ENCODE measurements at places on chromosomes 3 and 15.

- DNase-seq = no peak
Measured at GRCh38 chr3:149368201-149368673, 9.2 kb downstream of the TM4SF1 start.

DNA sequence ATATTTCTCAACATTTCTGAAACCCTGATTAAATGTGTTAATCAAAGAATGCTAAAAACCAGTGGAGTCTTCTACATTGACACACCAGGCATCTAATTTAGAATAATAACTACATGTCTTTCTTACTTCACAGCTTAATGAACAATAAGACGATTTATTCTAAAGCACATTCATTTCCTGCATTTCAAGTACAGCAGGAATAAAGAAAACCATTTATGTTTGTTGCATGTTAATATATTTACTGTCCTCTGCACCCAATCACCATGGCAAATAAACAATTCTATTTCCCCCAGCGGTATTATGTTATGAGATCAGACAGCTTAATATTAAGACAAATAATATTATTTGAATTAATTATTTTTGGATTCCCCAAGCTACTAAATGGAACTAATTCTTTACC is 1336.3 kb upstream of the CADM2 start:
- DNase-seq = no peak

GRCh38 chr3:131328721-131329120 is 52.9 kb upstream of the NUDT16 start:
- DNase-seq = no peak

DNA sequence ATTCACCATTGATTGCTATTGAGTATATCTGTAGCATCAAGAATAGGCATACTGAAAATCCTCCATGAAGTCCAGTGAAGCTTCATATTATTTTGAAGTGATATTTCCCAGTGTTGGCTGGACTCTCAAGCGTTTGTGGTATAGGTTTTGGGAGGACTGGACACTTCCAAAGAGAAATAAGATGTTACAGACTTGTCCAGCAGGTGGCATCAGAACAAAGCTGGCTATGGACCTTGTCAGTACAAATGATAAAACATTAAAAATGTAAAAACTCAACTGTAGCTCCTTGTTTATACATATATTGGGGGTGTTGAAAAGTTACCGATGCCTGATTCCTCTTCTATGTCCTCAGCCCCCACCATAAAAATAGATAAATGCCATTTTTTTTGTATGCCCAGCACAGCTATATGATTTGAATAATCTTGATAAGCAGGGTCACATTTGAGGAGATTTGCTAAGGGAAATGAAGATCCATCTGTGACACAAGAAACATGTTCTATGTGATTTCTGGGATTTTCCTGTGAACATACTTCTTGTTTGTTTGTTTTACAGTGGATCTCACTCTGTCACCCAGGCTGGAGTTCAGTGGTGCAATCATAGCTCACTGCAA is 54.5 kb upstream of the GOLGA6B start:
- DNase-seq = peak; percentile 7

DNA sequence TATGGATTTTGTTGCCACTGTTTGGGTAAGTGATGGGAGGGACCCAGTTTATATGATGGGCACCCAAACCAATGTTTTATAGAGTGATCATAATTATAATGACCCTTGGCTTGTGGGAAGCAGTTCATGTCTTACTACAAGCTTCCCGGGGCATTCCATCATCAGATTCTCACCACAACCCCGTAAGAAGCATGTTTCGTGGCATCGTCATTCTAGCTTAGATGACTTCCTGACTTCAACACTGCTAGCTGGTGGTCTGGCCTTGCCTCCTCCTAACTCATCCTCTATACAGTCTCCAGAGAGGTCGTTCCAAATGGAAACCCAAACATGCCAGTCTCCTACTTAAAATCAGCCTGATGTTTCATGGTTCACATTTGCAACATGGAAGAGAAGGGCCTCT is 226.9 kb downstream of the ADAMTS9 start:
- peak; percentile 74 for DNase-seq

DNA sequence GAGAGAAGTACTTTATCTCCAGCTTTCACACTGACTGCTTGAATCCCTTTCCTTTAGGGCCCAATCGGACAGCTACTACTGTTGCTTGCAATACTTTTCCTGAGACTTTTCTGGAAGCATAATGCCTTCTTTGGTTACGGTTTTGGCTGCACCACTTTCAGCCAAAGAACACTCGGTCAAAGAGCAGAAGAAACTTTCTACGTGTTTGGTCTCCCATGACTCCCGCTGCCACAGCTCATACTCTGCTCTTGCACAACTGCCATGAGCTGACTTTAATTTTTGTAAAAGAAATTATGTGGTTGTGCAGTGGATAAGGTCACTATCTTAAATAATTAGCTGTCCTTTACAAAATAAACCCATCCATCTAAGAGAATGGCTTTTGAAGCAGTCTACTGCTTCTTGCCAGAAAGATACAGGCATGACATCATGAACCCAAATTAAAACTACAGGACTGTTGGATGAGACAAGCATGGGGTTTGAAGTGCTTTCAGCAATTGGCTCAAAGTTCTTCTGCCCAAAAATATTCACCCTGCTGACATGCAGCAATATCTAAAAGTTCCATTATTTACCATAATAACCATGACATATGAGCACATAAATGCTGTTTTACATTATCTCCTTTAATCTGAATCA is 42.0 kb downstream of the PROS1 start:
- no peak for DNase-seq

GRCh38 chr3:159236321-159236720 is 434.5 kb downstream of the MFSD1 start:
- DNase-seq = peak; percentile 26

DNA sequence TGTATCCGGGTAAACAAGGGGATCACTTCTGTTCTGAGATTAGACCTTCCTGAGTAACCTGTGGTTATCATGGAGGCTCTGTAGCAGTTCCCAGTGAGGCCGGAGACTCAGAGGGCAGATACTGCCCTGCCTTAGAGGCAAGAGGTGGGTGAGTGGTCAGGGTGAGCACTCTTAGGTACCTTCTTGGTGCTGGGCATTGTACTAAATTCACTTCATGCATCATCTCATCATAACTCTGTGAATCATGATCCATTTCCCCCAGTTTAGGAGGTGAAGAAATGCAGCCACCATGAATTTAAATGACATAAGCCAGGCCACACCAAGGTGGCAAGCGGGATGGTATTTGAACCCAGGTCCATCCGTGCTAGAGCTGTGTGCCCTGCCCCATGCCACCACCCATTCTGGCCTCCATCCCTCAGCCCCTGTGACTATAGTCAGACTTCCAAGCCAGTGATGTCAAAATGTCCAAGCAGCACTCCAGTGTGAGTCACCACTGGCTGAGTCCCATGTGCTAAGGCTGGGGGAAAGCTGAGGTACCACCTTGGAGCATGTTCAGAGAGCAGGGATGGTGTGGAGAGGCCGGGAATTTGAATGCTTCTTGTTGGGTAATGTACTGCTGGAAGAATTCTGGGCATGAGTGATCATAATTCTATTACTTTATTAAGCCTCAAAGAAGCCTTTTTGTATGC is 88.8 kb downstream of the EPHB1 start:
- DNase-seq = no peak

GRCh38 chr3:127349501-127350171 is 61.8 kb upstream of the PRR20G start:
- DNase-seq = no peak

DNA sequence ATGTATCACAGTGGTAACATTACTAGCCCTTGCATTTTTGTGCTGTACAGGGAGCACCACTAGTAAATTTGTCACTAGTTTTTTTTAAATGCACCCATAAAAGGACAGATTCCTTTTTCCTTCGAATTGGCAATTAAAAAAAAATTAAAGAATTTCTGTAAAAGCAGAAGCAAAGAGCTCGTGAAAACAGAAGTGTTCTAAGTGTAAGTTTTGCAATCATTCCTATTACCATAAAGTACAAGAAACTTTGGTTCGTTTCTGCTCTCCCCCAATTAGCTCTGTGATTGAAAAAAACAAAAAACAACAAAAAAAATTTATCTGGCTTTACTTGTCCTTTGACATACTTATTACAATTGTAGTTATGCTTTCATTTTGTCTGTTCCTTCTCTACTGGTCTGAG is 5.3 kb downstream of the SERP1 start:
- no peak for DNase-seq

GRCh38 chr3:43153216-43154083 is 47.6 kb upstream of the POMGNT2 start:
- peak; percentile 21 for DNase-seq

DNA sequence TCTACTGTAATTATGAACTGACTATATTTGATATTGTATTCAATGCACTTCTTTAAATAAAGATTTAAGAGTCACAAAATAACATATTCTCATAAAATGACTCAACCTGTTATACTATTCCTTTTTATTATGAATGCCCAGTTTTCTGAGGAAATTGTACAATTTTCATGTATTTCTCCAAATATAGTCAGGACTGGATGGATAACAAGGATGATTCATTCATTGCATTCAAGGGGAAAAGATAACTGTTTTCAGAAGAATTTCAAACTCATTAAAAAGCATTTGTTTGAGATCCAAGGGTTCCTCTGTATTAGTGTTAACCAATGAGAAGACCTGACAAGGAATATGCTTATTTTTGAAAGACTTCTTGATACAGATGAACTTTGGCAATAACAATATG is 163.7 kb downstream of the MEIS2 start:
- DNase-seq = peak; percentile 26

DNA sequence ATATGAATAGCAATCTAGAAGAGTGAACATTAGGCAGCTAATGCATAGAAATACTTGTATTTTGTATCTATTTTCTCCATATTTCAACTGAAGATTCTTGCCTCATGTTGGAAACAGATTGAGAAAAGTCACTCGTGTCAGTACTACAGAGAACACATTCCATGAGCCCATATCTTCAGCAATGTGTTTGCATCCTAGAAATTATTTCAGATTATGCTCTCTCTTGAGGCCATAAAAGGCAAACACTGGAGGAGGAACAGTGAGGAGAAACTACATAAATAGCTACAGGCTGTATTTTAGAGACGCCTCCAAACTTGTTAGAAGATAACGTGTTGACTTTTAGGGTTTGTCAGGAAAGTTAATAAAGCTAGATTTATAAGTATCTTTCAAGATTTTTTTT is 906.9 kb downstream of the FHIT start:
- no peak for DNase-seq

GRCh38 chr15:70708839-70709238 is 54.5 kb downstream of the UACA start:
- no peak for DNase-seq

DNA sequence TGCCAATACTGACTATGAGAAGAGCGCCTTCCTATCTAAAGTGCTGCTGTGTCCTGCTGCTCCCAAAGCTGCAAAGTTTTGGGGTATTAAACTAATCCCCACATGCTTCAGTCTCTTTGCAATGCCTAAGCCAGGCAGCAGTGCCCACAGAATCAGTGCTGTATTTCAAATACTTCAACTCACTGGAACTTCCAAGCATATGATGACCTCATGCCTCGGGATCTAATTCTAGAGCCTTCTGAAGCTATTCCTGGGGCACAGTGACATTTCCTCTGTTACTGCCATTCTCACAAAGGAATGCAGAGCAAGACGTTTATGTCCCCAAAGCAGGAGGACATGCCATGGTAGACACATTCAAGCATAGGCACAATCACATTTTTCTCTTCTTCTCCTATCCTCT is 78.5 kb downstream of the CD200 start:
- no peak for DNase-seq

DNA sequence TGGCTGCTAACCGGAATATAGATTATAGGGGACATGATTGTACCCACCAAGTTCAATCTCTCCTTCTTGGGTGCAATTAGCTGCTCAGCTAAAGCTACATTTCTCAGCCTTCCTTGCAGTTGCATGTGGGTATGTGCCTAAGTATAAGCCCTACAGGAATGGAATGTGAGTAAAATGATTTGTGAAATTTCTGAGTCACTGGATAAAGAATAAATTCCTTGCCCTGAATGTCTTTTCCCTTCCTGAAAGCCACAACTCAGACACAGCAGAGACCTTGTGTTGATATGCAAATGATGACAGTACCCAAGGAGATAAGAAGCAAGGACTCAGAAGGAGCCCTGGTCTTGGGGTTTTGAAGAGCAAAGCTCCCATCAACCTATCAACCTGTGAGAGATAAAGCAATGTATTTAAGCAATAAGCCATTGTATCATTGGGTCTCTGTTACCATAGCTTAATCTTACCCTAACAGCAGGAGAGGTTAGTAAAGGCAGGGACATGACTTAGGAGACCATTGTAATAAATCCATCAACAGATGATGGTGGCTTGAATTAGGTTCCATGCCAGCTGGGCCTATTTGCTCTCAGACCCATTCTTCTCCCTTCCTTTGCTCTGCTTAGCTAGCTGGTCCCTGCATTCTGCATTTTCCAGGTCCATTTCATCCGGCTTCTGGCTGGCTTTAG is 25.6 kb upstream of the ZNF280D start:
- DNase-seq = peak; percentile 58

DNA sequence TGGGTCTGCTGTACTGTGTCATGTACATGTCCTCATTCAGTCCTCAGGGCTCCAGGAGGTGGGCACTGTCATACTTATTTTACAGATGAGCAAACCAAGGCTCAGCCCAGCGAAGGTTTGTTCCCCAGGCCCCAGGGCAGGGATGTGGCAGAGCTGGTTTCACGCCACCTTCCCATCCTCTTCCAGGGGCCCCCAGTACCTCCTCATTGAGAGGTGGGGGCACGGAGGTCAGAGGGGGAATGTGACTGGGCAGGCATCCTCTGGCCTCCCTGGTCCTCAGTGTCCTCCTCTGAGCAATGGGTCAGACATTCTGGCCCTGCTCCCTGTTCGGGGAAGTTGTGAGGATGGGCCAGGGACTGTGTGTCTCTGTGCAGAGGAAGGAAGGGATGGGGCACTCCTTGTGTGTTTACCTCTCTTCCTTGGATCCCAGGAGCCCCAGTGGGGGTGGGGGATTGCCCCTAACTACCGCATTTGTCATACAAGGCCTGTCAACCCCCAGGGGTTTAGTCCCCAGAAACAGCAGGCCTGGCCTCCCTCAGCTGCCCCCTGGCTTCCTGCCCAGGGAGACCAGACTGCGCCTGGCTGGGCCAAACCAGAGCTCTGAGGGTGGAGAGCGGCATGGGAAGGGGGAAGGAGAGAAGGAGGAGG is 65.9 kb upstream of the LCTL start:
- no peak for DNase-seq

DNA sequence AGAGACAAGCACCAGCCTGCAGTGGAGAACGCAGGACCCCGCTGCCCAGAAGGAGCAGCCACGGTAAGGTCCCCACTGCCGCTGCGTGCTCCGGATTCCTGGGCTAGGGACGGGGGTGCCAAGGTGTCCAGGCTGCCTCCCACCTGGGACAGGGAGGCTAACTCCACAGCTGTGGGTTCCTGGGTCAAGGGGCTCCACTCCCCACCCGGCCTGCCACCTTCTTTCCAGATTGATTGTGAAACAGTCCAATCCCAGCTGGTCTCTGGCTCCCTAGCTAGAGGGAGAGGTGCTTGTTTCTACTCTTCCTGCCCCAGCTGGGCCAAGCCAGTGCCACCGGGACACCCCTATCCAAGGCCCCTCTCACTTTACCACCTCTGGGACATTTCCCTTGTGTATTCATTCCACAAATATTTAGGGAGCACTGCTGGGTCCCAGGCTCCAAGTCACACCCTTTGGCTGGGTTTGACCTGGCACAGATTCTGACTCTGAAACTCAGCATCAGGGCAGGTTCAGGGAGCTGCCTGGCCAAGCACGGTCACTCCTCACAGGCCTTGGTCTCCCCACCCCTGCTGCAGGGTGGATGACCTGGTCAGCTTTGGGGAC is 1.9 kb downstream of the PAK6 start:
- DNase-seq = no peak

GRCh38 chr3:159620873-159621272 is 367.8 kb upstream of the IL12A start:
- peak; percentile 37 for DNase-seq

Data from fibroblast of skin of left biceps (primary cell).